Right atrium auricular region (tissue), 2 donors: ENCODE measurements at places on chromosomes 7 and 10.

- DNase-seq: no peak
These were observed 47.4 kb upstream of the GNAI1 start for GRCh38 chr7:80087051-80087770.

- no peak for DNase-seq
These were observed 1140.9 kb downstream of the XPNPEP1 start for GRCh38 chr10:108782411-108782810.

- DNase-seq: no peak
These were observed 51.8 kb upstream of the STEAP4 start for GRCh38 chr7:88358526-88358838.

GRCh38 chr10:14603534-14604102 lies 171.1 kb downstream of the FAM107B start:
- DNase-seq: no peak

DNA sequence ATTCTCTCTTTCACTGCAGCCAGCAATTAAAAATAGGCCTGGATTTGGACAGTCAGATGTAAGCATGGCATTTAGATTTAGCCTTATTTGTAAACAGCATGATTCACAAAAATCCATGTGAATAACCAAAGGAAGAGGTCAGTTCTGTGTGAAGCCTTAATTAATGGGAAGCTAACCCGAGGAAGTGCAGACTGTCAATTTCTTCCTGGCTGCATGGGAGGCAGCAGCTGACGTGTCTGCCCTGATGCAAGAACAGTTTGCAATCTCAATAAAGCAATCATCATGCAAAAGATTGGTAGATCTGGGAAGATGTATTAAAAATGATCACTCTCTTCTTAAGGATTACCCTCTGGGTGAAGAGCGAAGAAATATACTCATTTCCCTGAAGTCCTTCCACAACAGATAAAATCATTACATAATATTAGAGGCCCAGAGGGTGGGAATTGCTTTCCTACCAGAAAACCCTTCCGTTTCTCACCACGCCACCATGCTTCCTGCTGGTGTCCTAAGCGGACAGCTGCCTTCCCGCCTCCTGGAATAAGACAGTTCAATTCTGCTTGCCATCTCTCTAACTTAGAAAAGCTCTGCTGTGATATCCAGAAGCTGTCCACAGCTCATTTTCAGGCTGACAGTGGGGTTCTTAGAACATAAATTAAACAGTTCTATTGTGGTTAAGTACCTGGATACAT lies 526.7 kb upstream of the NRP1 start:
- DNase-seq: no peak

DNA sequence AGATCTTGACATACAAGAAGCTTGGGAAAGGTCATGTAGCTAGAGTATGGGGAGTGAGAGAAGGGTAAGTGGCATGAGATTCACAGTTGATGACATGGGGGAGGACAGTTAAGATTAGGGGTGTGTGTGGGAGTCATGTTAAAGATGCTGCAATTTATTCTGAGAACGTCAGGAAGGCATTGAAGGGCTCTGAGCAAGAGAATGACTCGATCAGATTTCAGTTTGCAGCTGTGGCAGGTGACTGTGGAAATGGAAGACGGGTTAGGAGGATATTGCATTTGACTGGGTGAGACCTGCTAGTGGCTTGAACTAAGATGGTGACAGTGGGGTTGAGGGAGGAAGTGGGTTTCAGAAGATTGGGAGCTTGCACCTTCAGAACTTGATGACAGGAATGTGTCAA lies 5.6 kb downstream of the CDC123 start:
- DNase-seq: no peak

DNA sequence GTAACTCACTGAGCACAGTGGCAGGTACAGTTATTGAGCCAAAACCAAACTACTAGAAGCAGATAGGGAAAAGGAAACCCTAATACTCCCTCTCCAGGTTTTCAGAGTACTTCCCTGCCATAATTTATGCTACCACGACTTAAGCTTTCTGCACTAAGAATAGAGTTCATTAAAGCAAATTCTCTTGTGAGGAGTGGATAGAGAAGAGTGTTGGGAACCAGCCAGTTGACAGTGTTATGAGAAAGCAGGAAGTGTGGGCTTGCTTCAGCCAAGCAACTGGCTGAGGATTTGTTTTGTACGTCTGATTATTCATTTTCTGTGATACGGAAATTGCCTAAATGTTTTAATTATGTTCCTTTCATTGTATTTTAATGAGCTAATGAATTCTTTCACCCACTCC lies 280.5 kb downstream of the KIF20B start:
- DNase-seq: no peak
